ENCODE measurements at places on chromosomes 4 and X. TPM values are rescaled to one million over a fixed set of nuclear protein-coding genes. Genes with fewer than 3 reads are reported as not detected.

Gene HPGD
- total RNA-seq: 1.1 TPM

Gene AFF2
- total RNA-seq: 0.30 TPM

Gene RIPPLY1
- total RNA-seq: not detected

Gene NEUROG2
- not detected for total RNA-seq

Gene CHIC2
- total RNA-seq: 6.7 TPM

All from left ventricle myocardium superior (tissue), 1 donor.